ENCODE measurements at places on chromosomes 7 and 10.

GRCh38 chr10:75406462-75407223 is 5.1 kb upstream of the ZNF503 start:
- no peak for DNase-seq

- no peak for DNase-seq
Measured at GRCh38 chr7:36227223-36227622, 74.2 kb downstream of the EEPD1 start.

DNA sequence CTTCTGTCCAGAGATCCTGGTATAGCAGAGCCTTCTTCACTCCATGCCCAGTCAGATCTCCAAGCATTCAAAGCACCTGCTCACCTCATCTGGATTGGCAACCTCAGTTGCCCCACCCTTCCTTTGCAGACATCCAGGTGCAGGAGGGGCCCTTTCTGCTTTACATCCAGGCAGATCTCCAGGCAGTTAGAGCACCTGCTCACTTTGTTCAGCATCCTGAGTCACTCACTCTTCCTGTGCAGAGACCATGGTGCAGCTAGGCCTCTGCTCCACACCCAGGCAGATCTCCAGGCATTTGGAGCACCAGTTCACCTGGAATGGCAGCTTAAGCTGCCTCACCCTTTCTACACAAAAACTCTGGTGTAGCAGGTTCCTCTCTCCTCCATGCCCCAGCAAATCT is 153.1 kb downstream of the CDK14 start:
- no peak for DNase-seq

GRCh38 chr7:16356301-16356958 is 64.9 kb downstream of the CRPPA start:
- no peak for DNase-seq

- DNase-seq = no peak
Measured at GRCh38 chr10:113555751-113556150, 2.9 kb downstream of the HABP2 start.

GRCh38 chr7:2331707-2332106 is 17.5 kb upstream of the SNX8 start:
- DNase-seq = no peak

- DNase-seq = no peak
Measured at GRCh38 chr10:74794531-74794930, 31.9 kb upstream of the KAT6B start.

GRCh38 chr7:32216759-32217158 is 146.6 kb upstream of the PDE1C start:
- DNase-seq = no peak

- DNase-seq = no peak
Measured at GRCh38 chr7:40520986-40521738, 386.4 kb downstream of the SUGCT start.

DNA sequence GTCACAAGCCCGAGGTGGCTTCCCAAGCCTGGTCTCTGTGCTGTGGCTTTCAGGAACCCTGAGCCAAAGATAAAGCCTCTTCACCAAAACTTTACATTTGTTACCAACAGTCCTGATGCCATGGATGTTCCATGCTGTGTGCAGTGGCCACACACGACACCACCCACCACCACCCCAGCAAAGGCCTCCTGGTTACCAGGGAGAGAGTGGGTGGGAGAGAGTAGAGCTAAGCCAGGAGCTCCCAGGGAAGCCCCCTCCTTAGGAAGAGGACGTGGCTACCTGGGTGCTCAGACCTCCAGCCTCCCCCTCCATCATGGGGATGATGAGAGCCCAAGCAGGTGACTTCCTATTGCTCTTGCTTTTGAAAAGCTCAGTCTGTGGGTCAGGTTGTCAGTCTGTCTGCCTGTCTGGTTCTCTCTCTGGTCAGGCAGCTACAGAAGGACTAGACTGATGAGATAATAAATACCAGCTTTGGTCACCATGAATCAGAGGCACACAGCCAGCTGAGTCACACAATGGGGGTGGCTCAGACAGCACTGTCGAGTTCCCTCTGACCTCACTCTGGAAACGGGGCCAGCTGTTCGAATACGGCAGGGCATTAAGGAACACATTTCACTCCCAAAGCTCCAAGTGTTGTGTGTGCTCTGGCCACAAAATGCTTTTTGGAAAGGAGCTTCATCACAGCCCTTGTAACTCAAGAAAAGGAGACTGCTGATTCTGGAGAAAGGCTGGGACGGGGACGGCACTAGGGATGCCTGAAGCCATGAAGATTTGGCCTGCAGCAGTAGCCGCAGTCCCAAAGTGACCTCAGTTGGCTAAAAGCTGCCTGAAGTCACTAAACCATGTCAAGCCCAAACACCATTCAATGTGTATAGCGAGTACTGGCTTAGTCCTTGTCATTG is 166.0 kb downstream of the FANK1 start:
- DNase-seq = no peak

DNA sequence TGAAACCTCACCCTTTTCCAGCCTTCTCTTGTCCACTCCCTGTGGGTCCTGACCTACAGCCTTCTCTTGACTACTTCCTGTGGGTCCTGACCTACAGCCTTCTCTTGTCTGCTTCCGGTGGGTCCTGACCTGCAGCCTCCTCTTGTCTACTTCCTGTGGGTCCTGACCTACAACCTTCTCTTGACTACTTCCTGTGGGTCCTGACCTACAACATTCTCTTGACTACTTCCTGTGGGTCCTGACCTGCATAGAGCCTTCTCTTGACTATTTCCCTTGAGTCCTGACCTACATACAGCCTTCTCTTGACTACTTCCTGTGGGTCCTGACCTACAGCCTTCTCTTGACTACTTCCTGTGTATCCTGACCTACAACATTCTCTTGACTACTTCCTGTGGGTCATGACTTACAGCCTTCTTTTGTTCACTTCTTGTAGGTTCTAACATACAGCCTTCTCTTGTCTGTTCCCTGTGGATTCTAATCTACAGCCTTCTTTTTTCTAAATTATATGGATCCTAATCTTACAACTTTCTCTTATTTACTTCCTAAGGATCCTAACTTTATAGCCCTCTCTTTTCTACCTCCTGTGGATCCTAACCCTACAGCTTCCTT is 36.5 kb downstream of the C10orf71 start:
- DNase-seq = no peak

DNA sequence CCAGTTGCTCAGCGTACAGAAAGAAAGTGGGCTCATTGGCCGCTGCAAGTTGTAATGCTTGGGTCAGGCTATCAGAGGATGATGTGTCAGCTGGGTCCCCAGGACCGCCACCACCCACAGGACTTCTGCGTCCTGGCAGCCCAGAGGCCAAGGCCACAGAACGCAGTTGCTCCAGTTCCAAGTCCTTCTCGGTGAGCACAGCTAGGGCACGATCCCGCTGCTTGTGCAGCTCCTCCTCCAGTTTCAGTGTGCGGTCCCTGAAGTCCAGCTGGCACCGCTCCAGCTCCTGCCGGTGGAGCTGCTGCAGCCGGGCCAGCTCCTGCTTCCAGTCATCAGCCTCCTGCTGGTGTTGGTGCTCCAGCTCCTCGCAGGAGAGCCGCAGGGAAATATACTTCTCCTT is 3.0 kb downstream of the GCC1 start:
- DNase-seq = no peak

DNA sequence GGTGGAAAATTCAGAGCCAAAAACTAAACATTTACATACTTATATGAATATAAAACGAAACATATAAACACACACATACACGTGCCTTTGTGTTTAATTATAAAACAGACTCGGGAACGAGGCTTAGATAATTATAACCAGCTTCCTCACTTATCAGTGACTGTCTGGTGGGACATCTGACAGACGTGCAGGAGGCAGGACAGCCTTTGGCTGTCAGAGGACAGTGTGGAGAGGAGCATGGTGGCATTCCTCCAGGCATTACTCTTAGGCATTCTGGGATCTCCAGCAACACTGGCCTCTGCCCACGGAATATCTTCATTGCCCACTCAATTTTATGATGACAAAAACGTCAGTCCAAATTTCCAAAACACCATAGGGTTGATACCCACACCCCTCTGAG is 262.2 kb upstream of the NFE2L3 start:
- no peak for DNase-seq

GRCh38 chr7:33773053-33773452 is 132.3 kb upstream of the BMPER start:
- no peak for DNase-seq

DNA sequence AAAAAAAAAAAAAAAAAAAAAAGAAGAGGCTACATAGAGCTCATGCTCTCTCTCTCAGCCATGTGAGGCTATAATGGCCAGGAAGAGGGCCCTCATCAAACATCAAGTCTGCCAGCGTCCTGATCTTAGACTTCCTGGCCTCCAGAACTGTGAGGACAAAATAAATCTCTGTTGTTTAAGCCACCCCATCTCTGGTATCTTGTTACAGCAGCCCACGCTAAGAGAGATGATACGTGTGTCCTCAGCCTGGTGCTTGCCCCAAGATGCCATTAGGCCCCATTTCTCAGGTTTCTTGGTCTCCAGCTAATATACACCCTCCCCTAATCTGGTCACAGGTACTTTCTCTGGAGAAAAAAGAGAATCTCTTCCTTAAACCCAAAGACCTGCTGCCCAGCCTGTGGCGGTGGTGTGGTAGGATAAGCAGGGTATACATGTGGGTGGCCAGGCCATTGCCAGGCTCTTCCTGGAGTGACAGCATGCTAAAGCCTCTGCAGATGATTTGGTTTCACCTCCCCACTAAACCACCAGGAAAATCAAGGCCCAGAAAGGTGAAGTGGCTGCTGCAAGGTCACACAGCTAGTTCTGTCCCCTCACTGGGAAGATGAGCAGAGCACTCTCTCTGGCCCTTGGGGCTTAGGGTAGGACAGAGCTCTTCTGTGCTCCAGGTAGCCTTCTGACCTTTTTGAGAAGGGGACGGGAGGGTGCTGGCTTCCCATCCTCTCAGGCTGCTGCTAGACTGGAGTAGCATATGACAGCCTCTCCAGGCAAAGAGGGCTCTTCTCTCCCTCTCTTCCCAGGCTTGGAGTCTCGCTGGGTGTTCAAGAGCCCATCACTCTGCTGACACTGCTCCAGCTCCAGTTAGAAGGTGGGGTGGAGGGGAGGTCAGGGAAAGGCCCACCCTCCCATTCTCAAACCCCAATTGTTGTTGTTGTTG is 5.2 kb downstream of the SPOCK2 start:
- DNase-seq = no peak

All from NCI-H1436 treated with DMSO at 0.1 percent for 48 hours (cell line).